ENCODE measurements at places on chromosomes 7 and 10.
A peak's percentile ranks its signal among the peaks of the same experiment; 100 is the strongest.

DNA sequence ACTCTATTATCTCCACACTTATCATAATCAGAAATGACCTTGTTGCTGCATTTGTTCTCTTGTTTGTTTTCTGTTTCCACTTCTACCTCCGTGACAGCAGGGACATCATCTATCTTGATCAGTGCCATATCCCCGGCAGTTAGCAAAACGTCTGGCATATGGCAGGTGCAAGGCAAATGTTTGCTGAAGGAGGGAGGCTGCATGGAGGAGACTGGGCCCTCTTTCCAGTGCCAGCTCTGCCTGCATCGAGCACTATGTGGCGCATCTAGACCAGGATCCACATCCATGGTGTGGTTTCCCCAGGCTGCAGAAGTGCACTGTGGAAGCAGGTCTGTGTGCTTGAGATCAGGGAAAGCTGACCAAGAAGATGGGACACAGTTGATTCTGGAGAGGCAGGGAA is 181.2 kb downstream of the KCNMA1 start:
- DNase-seq, result no peak

- no peak for DNase-seq
These were observed 132.5 kb upstream of the UNC5B start for GRCh38 chr10:71079761-71080380.

- no peak for DNase-seq
These were observed 17.5 kb downstream of the ATP6V1F start for GRCh38 chr7:128879939-128880746.

GRCh38 chr7:52715701-52716100 is 319.7 kb upstream of the POM121L12 start:
- DNase-seq, result no peak

GRCh38 chr10:51653025-51653424 is 46.4 kb downstream of the CSTF2T start:
- no peak for DNase-seq

DNA sequence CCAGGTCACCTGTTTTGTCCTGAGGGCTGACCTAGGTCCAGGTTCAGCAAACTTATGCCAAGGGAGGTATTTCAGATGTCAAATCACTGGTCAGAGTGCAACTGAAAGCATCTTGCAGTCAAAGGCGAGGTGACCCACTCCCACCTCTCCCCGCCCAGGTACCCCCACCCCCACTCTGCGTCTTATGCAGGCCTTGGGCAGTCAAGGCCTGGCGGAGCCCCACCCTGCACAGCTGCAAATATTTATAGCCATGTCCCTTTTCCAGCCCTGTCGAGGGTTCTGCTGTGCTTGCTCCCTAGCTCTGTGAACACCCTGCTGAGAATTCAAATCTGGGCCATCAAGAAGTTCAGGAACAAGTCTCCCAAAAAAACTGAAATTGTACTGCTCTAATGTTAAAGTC is 40.6 kb upstream of the BMPR1A start:
- DNase-seq, result no peak

DNA sequence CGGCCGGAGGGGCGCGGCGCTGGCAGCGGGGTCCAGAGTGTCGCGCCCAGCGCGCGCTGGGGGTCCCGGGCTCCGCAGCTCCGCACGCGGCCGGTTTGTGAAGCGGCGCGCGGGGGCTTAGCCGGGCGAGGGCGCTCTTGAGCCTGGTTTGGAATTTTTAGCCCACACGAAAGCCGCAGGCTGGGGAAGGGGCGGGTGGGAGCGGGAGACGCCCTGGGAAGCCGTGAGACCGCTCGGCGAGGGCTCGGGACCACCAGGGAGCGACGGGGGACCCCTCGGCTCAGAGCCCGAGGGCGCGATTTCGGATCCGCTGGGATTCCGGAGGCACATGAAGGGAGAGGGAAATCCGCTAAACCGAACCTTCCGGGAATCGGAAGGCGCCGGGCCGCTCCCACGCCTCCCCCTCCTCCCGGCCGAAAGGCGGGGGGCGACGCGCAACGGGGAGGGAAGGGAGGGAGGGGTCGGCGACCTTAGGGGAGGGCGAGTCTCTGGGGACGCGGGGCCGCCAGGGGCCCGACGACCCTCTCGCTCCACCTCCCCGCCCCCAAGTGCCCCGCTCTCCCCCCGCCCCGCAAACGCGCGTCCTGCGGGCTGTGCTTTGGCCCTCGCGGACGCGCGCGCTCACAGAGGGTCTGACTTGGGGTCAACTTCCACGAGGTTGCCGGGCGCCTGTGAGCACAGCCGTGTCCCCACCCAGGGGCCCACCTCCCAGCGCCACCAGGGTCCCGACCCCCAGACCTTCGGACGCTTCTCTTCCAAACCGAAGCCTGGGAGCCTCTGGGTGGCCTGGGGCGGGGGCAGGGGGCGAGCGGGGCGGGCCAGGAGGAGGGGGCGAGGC is 5.1 kb upstream of the ELFN1 start:
- peak; percentile 21 for DNase-seq

- DNase-seq, result no peak
These were observed 284.2 kb downstream of the SUGCT start for GRCh38 chr7:40418983-40419382.

GRCh38 chr7:17625043-17625442 is 315.3 kb downstream of the SNX13 start:
- DNase-seq, result no peak

DNA sequence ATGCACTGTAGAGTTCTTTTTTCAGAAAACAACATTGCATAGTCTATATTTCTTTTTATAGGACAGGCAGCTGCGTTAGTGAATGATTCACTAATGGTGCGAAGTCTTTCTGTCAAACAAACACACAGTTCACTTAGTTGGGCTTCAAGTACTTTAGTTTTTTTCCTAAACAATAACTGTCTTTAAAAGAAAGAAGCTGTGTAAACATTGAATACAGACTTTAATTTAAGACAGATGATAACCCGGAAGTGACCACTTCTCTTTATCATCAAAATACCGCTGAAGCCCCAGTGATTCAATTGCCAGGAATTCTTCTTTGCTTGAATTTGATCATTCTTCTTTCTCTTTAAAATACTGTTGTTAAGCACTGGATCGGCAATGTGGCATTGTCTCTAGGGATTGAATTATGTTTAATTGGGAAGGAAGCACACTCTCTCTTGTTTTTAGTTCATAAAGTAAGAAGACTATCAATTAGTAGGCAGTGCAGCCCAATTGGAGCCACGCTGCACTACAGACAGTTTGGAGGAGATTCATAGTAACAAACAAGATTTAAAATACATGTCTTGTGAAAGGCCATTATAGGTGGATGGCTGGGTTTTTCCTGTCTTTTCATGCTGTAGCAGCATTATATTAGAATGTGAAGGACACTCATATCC is 30.4 kb downstream of the CNTNAP2 start:
- DNase-seq, result no peak

DNA sequence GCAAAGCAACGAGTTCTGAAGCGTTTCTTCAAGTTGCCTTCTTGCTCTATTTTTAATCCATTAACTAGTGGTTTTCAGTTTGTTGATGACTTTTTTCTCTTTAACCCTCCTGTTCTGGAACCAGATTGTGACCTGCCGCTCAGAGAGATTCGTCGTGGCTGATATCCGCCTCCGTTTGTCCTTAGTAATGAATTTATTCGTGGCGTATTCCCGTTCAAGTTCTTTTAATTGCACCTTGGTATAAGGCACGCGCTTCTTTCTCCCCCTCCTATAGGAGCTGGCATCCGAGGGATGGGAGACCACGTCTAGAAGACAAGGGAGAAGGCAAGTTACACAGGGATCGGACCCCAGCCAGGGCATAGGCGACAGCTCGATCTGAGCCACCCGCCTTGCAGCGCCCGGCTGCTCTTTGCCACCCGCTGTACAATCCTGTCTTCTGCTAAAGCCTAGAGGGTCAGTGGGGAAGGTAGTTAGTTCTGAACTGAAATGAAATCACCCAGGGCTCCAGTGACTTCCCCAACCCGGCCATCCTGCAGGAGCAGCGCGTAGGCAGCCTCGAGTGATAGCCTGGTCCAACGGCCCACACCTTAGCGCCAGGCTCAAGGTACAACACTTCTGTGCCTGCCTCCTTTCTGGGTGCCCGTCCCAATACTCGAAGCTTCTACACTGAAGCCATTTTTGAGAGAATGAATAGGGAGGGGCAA is 1.6 kb downstream of the HOXA13 start:
- no peak for DNase-seq

- DNase-seq, result no peak
These were observed 72.9 kb upstream of the NEBL start for GRCh38 chr10:20970044-20970443.

DNA sequence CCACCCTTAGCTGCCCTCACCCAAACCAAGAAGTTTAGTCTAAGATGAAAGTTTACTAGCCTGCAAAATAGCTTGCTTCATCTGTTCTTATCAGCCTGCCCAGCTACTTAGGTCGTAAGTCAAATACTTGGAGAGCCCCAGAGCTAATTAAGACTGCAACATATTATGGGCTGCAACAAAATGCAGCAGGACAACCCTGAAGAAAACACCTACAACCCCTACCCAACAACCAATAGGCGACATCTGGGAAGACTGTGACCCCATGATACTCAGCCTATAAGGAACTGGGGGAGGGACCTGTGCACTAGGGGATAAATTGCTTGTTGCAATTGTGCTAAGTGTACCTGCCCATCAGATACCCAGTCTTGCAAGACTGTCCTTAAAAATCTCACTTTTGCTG is 64.1 kb downstream of the LYZL2 start:
- DNase-seq, result no peak

DNA sequence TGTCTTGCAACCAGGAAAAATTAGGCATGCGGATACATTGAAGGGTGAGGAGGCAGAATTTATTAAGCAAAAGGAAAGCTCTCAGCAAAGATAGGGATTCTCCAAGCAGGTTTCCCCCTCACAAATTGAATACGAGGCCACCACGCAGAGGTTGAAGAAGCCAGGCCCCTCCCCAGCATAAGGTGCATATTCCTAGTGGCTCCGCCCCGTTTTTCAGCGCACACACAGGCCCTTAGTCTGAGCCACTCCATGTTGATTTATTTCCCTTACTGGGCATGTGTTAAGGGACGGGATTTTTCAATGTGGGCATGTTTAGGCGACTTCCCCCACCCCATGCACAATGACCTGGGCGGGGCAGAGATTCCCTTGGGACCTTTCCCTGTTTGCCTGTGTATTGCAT is 24.9 kb downstream of the PPP2R2D start:
- DNase-seq, result no peak

DNA sequence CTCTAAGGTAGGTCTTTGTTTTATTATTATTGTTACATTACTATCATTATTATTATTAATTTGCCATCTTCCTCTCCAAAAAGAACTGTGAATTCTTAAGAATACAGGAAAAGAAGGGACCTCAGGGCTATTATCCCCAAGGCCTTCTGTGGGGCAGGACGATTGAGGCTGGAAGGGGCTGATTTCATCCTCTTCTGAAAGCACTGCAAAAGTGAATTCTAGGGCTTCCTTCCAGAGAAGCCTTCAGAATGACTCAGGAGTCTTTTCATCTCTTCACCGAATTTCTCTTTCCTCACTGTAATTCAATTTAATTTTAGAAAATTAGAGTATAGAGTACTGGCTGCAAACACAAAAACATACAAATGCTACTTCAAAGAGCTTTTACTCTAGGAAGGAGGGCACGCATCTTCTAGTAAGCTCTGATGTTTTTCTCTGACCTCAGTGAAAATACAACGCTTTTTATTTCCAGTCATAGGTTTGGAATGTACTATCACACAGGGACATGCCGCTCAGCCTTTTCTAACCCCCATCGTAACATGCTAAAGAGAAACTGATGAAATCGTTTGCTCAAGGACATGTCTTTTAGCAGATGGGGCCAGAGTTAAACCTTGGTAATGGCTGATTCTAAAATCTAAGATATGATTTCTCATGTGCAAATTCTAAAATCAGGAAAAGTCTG is 280.2 kb upstream of the PITRM1 start:
- DNase-seq, result no peak
